ENCODE measurements at places on chromosomes 3 and 15.

DNA sequence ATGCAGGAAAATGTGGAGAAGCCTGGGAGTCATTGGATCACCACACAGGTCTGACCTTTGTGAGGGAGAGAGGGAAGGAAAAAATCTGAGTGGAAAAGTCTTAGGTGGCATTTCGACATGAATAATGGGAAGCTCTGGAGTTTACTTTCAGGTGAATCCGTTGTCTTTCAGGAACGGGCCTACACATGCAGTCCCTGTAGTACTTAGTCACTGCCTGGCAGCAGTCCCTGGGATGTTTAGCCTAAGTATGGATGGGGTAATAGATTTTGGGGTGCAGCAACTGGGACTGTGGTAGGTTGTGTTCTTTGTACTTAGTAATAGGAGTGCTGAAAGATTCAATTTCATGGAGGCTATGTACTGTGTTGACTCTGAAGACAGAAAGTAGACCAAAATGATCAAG is 227.5 kb upstream of the EPHA3 start:
- DNase-seq, result no peak

DNA sequence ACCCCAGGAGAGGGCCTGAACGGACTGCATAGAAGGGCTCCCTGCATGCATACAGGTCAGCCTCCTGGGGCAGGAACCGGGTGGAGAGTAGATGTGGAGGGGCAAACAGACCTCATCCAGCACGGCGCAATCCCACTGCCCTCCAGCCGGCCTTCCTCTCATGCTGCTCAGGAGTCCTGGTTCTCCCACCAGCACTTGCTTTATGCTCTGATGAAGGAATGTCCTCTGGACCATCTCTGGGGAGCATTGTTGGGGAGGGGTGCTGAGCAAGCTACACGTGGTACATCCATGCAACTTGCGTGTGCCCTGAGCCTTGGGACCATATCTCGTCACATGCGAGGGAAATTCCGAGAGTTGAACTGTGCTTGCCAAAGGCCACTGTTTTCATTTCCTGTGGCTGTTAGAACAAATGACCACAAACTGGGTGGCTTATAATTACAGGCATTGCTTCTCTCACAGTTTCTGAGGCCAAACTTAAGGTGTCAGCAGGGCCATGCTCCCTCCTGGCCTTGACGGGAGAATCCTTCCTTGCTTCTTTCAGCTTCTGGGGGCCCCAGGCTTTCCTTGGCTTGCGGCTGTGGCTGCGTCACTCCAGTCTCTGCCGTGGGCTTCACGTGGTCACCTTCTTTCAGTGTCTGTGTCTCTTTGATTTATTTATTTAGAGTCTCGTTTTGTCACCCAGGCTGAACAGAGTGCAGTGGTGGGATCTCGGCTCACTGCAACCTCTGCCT is 12.2 kb downstream of the SELENOS start:
- DNase-seq, result no peak

GRCh38 chr3:190183121-190183520 is 62.4 kb upstream of the P3H2 start:
- peak; percentile 97 for DNase-seq

DNA sequence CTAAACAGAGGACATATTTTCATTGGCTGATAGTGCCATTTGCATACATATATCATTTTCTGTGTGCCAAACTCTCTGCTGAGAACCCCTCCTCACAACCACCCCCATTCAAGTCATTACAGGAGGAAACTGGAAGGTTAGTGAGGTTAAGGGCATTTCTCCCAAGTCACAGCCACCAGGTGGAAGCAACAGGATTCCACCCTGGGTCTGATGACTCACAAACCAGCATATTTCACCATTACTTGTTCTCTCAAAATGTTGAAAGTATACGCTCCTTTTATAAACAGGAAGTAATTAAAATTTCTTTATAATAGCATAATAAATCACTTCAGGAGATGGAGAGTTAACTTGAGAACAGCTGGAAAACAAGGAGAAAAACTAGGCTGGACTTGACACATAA is 398.6 kb upstream of the WNT5A start:
- DNase-seq, result peak; percentile 85

DNA sequence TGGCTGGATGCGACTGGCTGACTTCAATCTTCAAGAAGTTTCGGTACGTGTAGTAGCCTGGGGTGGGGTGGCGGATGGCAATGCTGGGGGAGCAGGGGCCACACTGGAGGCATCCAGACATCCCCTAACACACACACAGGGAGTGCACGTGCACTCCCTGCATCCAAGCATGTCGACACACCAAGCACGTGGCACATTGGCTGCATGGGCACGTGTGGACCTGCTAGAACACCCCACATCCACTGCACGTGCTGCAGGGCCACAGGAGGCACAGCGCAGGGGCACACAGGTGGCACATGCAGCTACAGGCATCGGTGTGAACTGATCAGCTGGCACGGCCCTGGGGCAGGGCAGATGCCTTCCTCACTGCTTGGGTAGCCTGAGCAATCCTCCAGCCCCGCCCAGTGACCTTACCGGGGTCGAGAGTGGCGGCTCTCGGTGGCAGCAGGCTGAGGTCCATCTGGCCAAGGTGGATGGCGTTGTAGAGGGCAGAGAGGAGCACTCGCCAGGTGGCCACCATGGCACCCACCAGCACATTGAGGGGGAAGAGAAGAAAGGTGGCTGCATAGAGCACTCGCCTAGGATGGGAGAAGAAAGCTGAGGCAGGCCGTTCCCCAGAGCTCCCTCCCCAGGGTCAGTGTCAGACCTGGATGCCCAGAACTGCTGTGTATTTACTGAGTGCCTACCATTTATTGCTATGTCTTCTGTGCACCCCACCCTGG is 7.5 kb downstream of the ISLR start:
- DNase-seq, result no peak

DNA sequence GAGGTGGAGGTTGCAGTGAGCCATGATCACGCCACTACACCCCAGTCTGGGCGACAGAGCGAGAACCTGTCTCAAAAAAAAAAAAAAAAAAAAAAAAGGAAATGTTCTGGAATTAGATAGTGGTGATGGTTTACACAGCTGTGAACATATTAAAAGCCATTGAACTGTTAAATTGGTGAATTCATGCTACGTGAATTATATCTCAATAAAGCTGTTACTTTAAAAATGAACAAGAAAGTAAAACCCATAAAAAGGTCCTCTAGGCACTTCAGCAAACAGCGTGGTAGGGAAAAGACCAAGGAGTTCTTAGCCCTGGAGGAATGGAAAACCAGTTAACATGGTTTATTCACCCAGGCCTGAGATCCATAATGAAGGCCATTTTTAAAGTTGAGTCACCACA is 180.1 kb downstream of the ATG7 start:
- no peak for DNase-seq

GRCh38 chr15:84924077-84924731 is 39.7 kb downstream of the SLC28A1 start:
- no peak for DNase-seq

- DNase-seq, result no peak
These were observed 151.4 kb downstream of the PDZRN3 start for GRCh38 chr3:73473181-73473897.

DNA sequence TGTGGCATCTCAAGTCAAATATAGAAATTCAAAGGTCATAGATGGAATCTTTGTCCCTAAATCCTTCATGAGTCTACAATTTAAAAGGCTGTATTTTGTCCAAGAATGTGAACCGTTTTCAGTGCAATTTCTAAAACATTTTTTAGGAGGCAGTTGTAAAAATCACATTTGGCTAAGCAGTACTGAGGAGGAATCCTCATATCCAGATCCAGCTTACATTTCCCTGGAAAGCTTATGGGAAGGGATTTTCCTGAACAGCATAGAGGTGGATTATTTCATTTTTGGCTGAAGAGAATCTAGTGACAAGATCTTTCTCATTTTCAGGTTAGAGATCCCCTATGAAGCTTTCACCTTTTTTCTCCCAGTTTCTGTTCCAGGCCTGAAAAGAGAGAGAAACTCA is 178.4 kb downstream of the POLR2M start:
- no peak for DNase-seq

DNA sequence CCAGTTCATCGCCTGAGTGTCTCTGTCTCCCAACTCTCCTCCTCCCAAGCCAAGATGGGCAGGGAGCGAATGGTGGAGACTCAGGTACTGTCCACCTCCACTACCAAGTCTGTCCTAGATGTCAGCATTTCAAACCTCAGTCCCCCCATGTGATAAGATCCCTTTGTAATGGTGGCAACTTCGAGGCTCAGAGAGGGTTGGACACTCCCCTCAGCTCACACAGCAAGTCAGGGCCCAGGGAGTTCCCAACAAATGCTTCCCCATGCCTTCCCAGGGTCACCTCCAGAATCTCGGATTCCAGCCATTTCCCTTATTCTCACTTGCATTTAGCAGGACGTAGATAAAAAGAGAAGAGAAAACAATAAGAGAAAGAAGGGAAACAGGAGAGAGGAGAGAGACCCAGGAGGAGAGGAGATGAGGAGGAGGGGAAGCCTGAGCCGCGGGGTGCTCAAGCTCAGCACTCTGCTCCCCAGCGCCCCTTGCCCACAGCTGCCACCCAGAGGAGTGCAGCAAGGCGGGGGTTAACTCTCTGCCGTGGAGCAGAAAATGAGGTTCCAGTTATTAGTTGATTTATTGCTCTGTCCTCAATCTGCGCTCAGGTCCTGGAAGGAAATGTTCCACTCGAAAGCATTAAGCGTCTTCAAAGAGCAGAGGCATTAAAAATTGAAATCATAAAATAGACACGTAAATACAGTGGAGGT is 84.1 kb upstream of the LINGO1 start:
- no peak for DNase-seq

GRCh38 chr3:127676921-127677351 is 4.2 kb downstream of the ABTB1 start:
- no peak for DNase-seq

GRCh38 chr3:180657094-180657493 is 22.2 kb downstream of the CCDC39 start:
- DNase-seq, result no peak

GRCh38 chr3:24435584-24435983 is 59.1 kb downstream of the THRB start:
- no peak for DNase-seq

- peak; percentile 96 for DNase-seq
These were observed 75.1 kb downstream of the SLC12A8 start for GRCh38 chr3:125137358-125138033.

GRCh38 chr3:99418209-99418635 is 220.2 kb upstream of the COL8A1 start:
- DNase-seq, result no peak

Data from M059J (cell line).